Stimulated activated CD8-positive, alpha-beta memory T cell treated with anti-CD3 and anti-CD28 coated beads, Interleukin-4, amount 100 ng/mL, for 48 hours (primary cell): ENCODE measurements at places on chromosomes 7 and 10.

GRCh38 chr7:88985295-88985694, 189.8 kb upstream of the TEX47 start:
- DNase-seq, result no peak

DNA sequence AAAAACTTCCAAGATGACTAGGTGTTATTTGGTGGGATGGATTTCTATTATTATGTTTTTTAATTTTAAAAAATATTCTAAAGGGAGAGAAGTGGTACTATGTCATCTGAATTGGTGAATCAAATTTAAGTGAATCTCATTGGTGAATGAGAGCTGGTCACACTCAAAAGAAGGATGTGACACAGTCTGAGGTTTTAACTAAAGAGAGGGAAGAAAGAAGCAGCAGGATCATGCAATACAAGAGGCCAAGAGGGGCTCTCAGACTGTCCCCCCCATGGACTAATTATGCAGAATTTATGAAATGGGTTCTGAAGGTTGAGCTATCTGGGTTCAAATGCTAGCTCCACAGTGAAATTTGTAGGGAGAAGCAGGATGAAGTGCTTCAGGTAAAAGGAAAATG, 16.2 kb downstream of the MACC1 start:
- no peak for DNase-seq

DNA sequence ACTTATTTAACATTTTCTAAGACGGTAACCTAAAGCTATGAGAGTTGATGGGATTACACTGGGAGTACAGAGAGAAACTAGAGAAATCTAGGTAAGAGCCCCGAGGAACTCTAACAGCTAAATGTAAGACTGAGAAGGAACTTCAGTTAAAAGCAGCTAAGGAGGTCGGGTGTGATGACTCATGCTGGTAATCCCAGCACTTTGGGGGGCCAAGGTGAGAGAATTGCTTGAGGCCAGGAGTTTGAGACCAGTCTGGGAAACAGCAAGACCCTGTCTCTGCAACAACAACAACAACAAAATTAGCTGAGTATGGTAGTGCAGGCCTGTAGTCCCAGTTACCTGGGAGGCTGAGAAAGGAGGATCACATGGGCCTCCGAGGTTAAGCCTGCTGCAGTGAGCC, 24.0 kb downstream of the FRA10AC1 start:
- no peak for DNase-seq

- DNase-seq, result no peak
These were observed 123.1 kb downstream of the MBL2 start for GRCh38 chr10:52649511-52649910.

- DNase-seq, result no peak
These were observed 8.4 kb downstream of the P4HA1 start for GRCh38 chr10:73088304-73088703.

DNA sequence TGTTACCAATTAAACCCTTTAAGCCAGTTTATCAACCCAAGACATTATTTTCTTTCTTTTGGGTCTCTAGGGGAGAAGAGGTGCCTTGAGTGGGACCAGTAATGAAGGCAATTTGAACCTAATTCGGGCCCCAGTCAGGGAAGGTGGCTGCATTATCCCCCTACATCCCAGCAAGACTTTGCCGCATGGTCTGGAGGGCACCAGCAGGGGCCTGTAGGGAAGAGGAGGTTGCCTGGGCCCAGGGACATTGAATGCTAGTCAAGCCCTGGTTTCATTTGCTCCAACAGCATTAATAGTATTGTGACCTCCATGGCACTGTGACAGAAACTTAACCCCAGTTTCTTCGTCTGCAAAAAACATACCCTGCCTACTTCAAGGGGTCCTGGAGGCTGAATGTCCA, 108.8 kb downstream of the CUX1 start:
- DNase-seq, result no peak

DNA sequence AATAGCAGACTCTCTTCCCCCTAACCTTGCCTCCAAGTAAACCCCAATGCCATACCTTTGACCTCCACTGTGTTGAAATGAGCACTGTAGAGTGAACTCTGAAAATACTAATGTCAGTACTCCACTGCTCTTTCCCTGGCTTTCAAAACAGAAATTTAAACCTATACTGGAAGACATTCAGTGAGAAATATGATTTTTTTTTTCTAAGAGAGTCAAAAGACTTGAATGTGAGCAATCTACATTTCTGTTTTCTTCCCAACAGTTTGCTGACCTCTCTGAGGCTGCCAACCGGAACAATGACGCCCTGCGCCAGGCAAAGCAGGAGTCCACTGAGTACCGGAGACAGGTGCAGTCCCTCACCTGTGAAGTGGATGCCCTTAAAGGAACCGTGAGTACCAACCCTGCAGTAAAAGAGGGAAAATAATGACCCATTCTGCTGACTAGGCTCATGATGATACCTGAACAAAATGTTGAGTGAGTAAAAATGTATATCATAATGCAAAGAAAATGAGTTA, 6.4 kb downstream of the VIM start:
- DNase-seq, result no peak

- no peak for DNase-seq
These were observed 956.7 kb downstream of the CCSER2 start for GRCh38 chr10:85284778-85285770.

DNA sequence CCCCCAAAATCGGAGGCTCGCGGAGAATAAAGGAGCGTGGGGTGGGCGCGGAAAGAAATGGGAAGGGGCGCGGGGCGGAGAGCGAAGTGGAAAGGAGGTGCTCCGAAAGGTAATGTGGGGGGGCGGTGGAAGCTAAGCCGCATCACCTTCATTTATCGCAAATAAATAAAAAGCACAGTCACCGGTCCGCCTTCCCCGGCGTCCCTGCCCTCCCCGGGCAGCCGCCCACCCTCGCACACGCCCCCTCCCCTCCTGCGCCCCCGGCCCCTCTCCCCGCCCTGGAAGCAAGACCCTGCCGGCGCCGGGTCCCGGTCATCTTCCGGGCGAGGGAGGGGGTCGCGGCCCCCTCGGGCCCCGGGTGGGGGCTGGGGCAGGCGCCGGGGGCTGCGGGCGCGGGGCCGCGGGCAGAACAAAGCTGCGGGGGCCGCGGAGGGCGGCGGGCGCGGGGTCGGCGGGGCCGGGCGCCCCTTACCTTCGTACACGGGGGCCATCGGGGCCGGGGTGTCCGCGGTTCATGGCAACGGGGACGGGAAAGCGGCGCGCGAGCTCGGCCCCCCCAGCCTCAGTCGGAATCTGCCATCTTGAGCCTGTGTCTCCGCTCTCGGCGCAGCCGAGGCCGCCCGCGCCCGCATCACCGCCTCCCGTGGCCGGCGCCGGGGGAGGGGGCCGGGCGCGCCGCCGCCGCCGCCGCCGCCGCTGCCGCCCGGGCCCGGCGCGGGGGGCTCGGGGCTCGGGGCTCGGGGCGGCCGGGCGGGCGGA, 486 bp downstream of the HIPK2 start:
- DNase-seq, result peak; percentile 57

- no peak for DNase-seq
These were observed 194.0 kb upstream of the VWC2 start for GRCh38 chr7:49579408-49579807.

DNA sequence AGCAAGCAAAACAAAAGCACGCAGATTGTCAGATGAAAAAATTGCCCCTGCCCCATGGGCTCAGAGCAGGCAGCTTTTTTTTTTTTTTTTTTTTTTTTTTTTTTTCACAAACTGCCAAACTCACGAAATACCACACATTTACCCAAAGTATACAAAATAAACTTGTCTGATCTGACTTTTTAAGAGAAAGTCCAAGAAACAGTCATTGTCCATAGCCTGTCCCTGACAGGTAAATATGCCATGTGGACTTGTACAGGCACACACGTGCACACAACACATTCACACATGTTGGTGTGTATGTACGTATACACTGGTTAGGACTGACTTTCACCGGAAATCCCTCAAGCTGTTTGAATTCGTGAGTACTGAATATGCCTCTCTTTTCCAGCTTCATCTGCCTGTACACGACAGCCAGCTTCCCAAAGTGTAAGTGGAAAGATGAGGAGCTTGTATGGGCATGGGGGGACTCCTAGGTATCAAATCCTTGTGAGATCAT, 929 bp upstream of the HGF start:
- DNase-seq, result no peak

DNA sequence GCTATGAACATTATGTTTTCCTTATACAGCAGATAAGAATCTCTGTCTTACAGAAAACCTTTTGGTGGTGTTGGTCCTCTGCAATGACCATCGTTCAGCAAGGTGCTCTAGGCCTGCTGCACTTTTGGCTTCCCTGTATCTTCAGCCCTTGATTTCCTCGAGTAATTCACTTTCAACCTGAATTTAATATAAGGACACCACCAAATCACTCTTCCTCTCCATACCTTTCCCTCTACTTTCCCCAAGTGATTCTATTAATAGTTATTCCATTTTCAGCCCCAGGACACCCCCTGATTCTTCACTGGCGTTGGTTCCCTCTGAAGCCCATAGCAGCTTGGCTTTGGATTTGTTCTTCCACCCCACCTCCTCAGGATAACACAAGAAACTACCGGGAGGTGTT, 72.2 kb downstream of the EZH2 start:
- DNase-seq, result no peak

DNA sequence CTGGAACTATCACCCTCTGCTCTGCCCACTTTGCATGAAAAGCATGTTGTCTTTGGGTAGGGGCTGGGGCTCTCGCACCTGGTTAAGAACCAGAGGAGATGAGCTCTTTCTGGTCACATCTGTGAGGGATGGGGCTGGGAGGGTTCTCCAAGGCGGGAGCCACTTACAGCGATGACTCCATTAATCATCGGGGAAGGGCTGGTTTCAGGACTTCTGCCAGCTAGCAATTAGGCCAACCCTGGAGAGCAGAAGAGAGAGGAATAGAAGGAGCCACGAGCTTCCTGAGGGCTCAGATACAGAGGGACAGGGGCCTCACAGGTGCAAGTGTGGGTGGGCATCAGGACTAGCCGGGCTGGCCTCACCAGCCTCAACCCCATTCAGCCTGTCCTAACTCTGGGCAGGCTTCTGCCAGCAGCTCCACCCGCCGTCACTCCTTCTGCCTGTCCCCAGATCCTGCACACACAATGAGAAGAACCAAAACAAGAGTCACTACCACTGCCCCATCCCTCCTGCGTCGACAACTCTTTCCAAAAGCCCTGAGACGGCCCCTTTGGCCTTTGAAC, 8.4 kb downstream of the AQP1 start:
- DNase-seq, result no peak

DNA sequence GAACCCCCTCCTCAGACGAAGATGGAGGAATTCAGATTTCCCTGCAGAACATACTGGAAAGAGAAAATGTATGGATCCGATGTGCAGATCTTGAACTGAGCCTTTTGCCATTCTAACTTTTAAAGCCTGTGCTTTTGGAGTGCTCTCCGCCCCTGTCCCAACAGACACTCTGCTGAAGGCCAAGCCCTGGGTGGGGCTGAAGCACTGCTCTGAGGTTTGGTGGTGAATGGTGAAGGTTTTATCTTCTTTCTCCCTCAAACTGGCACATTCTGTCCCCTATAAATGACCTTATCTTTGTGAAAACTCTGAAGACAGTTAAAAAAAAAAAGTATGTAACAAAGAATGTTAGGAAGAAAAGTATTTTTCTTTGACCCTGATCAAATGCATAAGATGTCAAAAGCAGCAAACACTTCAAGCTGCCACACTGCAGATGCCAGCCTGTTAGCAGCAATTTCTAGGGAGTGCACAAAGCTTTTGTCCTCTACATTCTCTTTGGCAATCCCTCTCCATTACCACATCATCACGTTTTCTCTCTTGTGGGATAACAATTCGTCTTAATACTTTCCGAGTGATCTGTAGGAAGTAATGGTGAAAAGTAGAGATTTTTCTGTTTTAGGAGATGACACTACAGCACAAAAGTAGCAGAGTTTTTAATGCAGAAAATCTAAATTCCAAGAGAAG, 137.3 kb upstream of the CCDC6 start:
- DNase-seq, result no peak

- DNase-seq, result no peak
These were observed 20.8 kb downstream of the EPC1 start for GRCh38 chr10:32326119-32326518.

DNA sequence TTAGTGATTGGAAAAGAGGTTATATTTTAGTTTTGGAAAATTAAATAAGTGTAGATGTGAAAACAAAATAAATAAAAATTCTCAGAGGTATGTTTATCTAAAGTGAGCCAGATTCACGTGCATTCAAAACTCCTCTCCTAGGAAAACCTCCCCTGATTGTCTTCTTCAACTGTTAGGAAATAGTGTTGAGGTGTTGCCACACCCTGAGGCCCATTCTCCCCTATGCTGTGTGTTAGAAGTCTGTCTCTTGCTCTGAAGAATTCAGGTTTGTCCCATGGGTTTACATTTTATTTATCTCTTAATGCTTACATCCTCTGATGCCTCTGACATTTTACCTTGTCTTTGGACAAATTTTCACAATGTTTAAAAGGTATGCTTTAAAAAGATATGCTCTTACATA, 40.3 kb downstream of the PTPRE start:
- no peak for DNase-seq

GRCh38 chr10:35019041-35020024, 70.8 kb downstream of the CUL2 start:
- DNase-seq, result no peak

DNA sequence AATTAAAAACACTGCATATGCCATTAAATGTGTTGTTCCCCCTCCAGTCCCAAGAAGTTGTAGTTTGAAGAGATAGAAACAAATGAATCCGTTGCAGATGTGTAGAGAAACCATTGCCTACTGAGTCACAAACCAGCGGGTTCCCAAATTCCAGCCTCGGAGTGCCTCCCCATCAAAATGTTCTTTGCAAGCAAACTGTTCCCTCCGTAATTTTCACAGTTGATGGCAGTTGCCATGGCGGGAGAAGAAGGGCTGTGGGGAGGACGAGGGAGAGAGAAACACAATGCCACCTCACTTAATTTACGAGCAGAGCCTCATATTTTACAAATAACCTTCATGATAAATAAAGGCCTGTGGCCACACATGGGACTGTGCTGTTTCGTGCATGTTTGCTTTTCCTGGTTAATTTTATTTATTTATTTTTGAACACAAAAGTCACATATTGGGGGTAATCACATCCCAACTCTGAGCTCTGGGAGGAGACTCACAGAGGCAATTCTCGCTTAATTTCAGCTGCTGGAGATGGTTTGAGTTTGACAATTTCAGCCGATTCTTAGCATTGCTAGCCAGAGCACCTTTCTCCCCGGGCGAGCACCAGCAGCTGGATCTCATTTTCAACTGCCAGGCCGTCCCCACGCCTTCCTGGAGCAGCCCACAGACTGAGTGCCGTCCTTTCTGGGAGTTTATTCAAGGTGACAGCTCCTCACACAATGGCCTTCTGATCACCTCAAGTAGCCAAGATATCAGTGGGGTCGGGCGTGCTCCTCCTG, 1084.2 kb downstream of the KCNMA1 start:
- no peak for DNase-seq

DNA sequence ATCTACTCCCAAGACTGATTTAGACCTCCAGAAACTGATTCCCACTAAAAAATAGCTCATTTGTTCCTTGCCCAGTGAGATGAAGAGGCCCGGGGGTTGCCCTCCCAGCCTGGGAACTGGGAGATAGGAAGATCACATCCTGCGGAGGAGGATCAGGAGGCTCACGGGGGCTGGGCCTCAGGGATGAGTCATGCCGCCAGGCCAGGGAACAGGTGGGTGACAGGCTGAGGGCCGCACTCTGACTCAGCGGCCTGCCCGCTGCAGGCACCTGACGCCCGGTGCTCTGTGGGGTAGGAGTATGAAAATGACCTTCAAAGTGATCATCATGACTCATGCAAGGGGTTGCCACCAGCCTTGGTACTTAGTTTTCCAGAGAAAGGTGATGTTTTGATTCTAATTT, 104.5 kb upstream of the ZPBP start:
- DNase-seq, result peak; percentile 83
